ENCODE measurements at places on chromosomes 6 and 20.

GRCh38 chr6:9257215-9257614 is 821.9 kb upstream of the SLC35B3 start:
- no peak for DNase-seq

DNA sequence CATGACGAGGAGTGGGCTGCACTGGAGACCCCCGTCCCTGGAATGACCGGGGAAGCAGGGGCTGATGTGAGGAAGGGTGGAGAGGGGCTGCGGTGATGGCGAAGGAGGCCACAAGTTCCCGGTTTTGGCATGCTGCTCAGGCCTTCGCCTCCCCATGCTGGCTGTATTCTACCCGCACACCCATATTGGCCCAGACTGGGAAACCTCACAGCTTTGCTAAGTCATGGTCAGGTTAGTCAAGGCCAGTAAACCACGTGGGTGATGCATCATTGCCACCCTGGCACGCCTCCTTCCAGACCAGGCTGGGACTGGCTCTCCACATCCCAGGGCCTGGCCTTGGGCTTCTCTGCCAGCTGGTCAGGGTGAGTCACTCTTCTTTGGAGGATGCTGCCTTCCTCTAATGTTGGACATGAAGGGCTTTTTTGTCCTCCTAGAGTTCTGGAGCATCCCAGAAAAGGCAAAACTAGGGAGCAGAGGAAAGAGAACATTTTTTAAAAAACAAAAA is 53.8 kb downstream of the PCNA start:
- no peak for DNase-seq

- DNase-seq = no peak
Measured at GRCh38 chr6:44062771-44063560, 64.3 kb downstream of the MRPL14 start.

GRCh38 chr20:24331939-24332338 is 137.5 kb upstream of the SYNDIG1 start:
- DNase-seq = no peak

DNA sequence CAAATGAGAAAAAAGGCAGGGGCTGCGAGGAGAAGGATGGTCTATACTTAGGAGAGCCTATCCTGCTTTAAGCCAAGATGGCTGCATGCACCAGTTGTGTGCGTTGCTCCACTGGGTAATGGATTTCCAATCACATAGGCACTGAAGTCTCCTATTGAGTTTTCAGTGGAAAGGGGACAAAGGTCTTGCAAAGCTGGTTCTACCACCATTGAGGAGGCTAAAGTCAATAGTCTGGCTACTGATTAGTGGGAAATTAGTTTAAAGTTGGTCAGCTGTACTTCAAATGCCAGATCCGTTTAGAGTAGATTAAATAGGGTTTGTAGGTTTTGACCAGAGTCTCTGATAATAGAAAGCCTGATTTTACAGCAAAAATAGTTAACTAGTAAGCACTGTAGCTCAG is 104.9 kb downstream of the SESN1 start:
- no peak for DNase-seq

- DNase-seq = no peak
Measured at GRCh38 chr20:46206025-46206424, 87.9 kb downstream of the CD40 start.

DNA sequence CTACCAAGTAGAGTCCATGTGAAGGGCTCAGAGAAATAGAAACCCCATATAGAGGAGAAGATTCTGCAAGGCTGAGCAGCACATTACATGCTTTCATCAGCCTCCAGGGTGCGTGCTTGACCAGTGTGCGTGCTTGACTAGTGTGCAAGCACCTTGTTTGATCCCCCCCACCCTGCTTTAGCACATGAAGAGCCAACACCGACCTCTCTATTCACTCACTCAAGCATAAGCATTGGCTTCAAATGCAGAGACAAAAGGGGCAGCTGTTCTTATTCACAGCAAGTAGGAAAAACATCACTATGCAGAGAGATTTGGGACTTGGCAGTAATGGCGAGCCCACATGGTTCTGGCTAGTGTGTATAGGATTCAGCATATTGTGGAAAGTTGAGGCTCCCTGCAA is 278.7 kb upstream of the RNF217 start:
- DNase-seq = no peak

- no peak for DNase-seq
Measured at GRCh38 chr6:156598855-156599180, 178.4 kb upstream of the ARID1B start.

GRCh38 chr6:3363296-3364025 is 93.4 kb downstream of the SLC22A23 start:
- no peak for DNase-seq

DNA sequence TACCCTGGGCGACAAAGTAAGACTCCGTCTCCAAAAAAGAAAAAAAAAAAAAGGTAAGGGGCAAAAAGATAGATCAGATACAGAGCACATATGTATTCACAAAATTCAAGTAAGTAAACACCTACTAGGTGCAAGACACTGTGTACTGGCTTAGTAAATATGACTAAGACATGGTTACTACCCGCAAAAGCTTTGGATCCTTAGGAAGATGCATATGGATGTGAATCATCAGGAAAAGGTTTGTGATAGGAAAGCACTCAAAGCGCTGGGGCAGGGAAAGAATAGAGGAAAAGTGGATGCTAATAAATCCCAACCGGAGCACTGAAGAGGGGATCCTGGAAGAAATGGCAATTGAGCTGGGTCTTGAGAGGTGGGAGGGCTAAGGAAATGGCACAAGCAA is 118.8 kb upstream of the FAM184A start:
- DNase-seq = no peak

DNA sequence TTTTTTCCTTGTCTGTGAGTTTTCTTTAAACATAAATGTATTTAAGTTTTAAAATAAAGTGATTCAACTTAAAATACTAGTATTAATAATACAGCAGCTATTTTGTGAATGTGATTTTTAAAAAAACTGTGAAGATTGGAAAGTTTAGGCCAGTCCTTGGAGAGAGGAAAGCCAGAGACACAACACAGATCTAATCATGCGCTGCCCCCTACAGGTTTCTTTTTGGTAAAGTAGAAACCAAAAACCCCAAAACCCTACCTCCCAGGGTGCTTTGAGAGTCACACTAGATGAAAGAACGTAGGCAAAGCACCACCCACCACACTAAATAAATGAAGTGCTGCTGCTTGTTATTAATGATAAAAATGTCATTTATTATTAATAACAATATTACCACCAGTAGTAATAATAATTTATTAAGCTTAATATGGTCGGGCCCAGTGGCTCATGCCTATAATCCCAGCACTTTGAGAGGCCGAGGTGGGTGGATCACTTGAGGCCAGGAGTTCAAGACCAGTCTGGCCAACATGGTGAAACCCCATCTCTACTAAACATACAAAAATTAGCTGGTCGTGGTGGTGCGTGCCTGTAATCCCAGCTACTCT is 33.7 kb downstream of the SLC9A8 start:
- peak; percentile 53 for DNase-seq

- no peak for DNase-seq
Measured at GRCh38 chr6:17354700-17355403, 38.5 kb upstream of the CAP2 start.

DNA sequence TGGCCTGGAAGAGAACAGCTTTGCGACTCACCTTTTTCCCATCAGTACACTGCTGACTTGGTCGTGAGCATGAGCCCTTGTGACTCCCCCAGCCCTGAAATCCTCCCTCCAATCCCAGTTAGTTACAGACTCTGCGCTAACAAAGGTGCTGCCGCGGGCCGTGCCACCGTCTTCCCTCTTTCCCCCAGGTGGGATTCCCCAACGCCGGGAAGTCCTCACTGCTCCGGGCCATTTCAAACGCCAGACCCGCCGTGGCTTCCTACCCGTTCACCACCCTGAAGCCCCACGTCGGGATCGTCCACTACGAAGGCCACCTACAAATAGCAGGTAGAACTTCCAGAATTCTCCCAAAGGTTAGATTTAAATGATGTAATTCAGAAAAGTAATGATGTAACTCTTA is 16.1 kb downstream of the MTG2 start:
- no peak for DNase-seq

- DNase-seq = no peak
Measured at GRCh38 chr6:80939480-80939879, 813.0 kb downstream of the TENT5A start.

DNA sequence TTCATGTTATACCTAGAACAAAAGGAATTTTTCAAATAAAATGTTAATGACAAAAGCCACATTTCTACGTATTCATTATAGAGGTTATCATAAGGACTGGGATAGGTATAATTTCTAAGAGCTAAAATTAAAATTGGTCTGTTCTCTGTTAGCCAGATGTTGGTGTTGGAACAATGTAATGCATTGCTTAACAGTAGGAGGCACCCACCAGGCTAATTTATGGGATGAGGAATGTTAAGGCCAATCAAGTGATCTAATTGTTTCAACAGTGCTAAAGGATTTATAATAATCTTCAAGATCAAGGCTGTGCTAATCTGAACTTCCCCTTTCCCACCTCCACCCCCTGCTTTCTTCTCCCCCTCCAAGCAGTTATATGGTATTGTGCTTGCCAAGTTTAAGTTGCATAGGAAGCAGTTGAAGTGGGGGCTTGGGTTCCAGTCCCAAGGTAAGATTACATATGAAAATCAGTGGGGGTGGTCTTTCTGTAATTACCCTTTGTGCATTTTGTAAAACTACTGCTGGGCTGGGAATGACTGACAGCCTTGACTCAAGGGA is 89.2 kb upstream of the BACH2 start:
- DNase-seq = no peak

GRCh38 chr6:31129130-31129529 is 8.9 kb upstream of the CDSN start:
- DNase-seq = no peak

GRCh38 chr6:19988555-19988954 is 151.4 kb downstream of the ID4 start:
- DNase-seq = no peak

DNA sequence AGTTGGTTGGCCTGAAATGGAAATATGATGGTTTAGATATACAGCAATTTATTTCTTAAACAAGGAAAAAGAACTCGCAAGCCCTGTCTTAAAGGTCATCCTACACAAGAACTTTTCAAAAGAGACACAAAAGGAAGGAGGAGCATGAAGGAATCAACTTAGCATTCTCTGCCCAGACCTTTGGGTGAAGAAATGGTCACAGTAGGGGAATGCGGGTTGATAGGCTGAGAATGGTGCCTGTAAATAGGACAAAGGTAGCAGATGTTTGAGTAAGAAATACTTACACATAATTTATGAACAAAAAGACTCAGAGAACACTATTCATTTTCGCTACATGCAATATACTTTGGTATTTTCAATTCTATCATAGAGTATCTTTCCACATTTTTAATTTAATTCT is 15.0 kb downstream of the ADGRF5 start:
- no peak for DNase-seq

GRCh38 chr6:56842686-56843475 is 112.0 kb upstream of the BEND6 start:
- peak; percentile 52 for DNase-seq

GRCh38 chr6:133888929-133889556 is at the start of gene TCF21:
Gene TCF21, plus strand, starts transcription at chr6:133889113. Its CDS starts 285 bp downstream, at chr6:133889398.
- DNase-seq = no peak

- no peak for DNase-seq
Measured at GRCh38 chr20:56353356-56353755, 5.4 kb upstream of the FAM210B start.

GRCh38 chr20:59954718-59955117 is 3.5 kb upstream of the CDH26 start:
- DNase-seq = no peak

DNA sequence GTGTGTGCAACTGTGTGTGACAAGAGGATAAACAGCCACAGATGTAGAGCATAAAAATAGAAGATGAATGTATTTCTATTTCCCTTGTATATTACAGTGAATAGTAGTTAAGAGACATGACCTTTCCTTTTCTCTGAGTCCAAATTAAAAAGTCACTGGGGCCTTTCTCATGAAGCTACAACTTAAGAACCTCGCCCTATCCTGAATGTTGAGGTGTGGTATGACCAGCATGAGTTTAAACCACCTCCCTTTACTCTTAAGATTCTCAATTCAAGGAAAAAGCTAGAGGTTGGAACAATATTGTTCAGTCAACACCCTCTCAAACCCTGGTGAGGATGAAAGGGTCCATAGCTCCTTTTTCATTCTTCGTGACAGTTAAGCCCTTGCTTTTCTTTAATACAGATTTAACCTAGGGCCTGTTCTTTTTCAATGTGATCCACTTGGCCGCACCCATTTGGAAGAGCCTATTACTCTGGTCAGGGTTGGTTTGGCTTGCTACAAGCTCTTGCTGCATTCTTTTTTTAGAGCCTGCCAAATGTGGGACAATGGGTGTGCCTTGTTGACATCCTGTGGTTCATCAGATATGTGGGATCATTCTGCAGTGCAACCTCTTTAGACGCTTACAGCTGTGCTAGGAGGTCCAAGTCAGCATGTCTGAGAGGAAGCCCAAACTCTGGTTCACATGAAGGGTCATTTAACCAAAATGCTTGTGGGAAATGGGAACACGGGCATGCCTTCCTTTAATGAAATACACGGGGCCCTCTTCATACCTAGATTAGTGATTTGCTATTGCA is 290.0 kb downstream of the HAO1 start:
- DNase-seq = no peak

DNA sequence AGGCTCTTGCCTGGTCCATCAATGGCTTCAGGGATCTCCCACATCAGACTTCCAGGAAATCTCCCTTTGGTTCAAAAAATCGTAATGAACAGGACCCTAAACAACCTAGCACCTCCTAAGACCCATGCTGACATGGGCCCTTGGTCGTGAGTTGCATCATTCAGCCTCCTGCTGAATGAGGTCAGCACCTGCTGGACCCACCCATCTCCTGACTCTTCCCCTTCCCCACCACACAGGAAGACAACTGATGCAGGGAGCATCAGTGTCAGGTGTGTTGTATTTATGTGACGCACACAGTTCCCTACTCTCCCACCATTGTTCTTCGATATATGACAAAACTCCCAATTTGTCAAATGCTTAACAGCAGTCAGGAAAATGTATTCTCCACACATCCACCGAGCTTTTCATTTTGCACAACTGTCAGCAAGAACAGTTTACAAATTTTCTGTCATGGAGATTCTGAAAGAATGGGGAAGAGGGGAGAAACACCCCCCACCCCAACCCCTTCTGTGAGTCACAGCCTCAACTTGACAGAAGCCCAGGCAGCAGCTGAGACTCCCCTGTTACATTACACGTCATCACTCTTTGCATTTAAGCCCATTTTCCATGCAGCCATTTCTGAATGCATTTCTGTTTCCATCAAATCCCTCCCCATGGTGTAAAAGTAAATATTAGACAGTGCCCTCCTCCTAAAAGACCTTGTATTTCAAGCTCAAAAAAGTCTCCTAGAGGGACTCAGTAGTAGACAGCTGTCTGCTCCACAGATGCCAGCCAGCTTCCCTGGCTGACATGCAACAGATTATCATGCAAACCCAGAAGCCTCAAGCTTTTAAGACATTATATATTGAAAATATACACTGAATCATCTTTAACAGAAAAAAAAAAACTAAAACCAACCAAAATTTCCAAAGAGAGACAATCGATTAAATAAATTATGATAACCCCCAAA is 577.5 kb downstream of the PTPRT start:
- no peak for DNase-seq

GRCh38 chr6:119308991-119309657 is 40.4 kb downstream of the MAN1A1 start:
- DNase-seq = no peak

GRCh38 chr20:45823949-45824835 is 2.9 kb downstream of the TNNC2 start:
- no peak for DNase-seq

GRCh38 chr6:110573537-110573936 is 97.1 kb upstream of the SLC22A16 start:
- DNase-seq = no peak

GRCh38 chr6:24721461-24722215 is 2.7 kb upstream of the C6orf62 start:
- DNase-seq = no peak

- no peak for DNase-seq
Measured at GRCh38 chr6:169289257-169289618, 35.6 kb upstream of the THBS2 start.
